ENCODE measurements at places on chromosomes 12 and 14. TPM values are rescaled to one million over a fixed set of nuclear protein-coding genes. Genes with fewer than 3 reads are reported as not detected.

GRCh38 chr12:66387117-66387516, 84.8 kb downstream of the HELB start:
- DNase-seq = no peak

DNA sequence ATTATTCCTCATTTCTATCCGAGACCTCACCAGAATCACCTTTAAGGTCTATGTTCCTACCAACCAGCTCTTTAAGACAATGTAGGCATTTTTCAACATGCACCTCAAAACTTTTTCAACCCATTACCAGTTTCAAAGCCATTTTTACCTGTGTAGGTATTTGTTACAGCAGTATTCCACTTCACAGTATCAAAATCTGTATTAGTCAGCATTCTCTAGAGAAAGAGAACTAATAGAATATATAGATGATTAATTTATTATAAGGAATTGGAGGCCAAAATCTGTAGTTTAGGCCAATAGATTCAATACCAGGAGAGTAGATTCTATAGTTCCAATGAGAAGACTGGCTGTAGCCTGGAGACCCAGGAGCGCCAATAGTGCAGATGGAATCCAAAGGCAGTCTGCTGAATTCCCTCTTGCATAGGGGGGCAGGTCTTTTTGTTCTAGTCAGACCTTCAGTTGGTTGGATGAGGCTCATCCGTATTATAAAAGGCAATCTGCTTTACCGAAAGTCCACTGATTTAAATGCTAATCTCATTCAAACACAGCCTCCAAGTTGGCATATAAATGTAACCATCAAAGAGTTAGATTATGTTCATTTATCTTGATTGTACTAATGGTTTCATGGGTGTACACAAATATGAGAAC, 151.6 kb upstream of the SYT1 start:
- DNase-seq = no peak

GRCh38 chr12:29546000-29546399, 48.5 kb upstream of the OVCH1 start:
- DNase-seq = no peak

DNA sequence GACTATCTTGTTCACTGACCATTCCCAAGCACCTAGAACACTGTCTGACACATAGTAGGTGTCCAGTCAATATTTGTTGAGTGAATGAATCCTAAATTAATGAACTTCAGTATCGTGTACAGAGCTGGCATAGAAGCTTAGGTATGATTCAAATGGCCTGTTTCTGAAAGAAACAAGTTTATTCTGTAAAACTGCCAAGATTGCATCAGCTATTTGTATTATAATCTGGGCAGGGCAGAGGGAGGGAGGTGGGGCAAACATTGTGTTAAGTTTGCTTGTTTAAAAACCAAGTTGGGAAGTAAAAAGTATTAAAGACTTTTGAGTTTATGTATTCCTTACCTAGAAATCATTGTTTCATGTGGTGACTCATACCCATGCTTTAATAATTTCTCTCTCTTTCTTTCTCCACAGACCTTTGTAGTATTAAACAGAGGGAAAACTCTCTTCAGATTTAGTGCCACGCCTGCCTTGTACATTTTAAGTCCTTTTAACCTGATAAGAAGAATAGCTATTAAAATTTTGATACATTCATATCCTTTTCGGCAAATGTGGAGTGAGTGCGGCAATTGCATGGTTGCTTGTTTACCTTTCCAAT, 92.8 kb downstream of the SCN8A start:
- no peak for DNase-seq

DNA sequence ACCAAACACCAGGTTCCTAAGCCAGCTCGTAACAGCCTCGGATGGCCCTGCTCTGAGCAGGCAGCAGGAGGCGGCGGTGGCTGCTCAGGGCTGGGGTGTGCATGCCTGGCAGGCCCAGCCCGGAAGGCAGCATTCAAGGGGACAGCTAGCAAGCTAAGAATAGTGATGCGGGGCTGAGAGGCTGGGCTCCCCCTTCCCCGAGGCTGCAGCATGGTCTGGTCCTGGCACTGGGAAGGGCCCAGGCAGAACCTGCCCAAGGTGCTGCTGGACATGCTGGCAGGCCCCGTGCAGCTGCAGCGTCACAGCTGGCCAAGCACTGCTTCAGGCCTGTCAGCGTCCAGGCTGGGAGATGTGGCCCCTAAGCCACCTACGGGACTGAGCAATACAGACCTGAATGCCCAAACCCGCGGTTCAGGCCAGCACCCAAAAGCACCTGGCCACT, 26.4 kb upstream of the NUDT14 start:
- DNase-seq = no peak

DNA sequence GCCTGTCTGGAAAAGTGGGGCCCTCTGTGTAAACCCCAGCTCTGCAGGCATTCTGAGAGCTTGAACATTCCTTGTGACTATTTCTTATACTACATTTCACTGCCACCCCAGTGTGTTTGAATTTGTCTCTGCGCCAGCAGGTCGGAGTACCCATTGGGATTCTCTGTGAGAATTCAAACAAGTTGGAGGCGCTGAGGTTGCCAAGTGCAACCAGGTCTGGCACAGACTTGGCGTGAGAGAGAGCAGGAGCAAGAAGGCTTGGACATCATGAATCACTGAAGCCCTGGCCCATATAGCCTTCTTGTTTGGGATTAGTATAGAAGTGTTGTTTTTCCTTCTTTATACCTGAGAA, 33.0 kb upstream of the ATP2A2 start:
- peak; percentile 52 for DNase-seq

DNA sequence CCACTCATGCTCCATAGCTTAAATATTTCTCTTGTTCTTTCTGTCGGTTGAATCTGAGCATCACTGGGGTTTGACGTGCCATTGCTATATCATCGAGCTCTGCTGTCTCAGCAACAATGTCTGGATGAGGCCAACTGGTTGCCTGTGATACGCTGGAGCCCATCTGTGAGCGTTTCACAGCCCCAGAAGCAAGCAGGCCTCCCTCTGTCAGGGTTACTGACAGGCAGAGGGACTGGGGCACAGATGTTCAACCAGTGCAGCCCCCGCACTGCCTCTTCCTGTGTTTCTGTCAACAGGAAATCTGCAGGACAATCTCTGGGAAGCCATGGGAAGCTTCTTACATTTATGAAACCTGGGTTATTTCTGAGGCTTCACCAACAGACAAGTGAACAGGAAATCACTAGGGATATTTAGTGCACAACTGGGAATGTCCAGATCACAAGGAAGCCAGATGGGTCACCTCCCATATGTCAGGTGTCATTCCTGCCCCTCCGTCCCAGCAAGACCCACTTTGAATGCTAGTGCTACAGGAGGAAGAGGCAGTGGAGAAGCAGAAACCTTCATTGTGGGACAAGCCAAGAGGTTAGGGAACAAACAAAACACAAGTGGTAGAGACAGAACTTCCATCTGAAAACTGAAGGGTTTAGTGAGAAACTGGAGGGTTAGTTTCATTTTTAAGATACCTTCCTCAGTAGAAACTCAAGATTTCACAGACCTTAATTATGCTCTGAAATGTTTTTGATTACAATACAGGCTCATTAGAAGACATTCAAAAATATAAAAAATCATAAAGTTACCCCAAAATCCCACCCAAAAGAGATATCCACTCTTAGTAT, 24.1 kb downstream of the DMAC2L start:
- DNase-seq = peak; percentile 48

- no peak for DNase-seq
These were observed 46.1 kb downstream of the FRMD6 start for GRCh38 chr14:51697848-51698247.

DNA sequence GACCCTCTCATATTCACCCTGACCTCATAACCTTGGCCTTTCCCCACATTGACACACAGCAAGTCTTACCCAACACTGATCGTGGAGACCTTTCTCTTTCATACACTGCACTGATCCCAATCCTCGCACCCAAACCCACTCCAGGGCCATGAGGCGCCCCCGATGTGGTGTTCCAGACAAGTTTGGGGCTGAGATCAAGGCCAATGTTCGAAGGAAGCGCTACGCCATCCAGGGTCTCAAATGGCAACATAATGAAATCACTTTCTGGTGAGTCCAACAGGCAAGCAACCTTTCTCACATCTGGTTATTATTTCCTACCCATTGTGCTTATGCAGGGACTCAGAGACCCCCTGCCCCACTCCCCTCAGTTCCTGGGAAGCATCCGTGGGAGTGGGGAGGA, 5.4 kb downstream of the MMP14 start:
- DNase-seq = no peak

- DNase-seq = no peak
These were observed 99.6 kb downstream of the SLC25A47 start for GRCh38 chr14:100422556-100423316.

GRCh38 chr12:49534731-49535278, 4.0 kb upstream of the KCNH3 start:
- no peak for DNase-seq

DNA sequence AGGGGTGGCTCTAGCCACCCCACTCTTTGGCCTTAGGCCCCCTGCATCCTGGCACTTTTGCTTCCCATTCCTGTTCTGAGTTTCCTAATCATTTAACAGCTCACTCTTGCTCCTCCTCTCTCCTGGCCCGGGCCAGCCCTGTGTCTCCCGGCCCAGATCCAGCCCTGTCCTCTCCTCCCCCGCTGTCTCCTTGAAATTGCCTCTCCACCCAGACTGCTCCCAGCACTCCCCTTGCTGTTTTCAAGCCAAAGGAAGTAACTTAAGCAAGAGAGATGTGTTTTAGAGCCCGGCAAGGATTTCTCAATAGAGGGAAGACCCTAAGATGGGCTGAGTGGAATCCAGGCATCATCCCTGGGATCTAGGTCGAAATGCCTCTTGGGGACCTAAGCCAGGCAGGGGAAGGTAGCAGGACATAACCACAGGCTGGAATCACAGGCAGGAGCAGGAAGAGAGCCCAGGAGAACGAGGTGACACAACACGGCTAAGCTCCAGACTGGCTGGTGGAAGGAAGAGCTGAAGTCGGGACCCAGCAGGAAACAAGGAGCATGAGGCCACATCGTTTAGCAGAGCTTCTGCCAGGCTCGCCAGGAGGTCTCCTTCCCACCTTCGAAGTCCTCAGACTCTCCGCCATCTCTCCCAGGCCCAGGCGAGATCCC, 2.0 kb upstream of the LRP1-AS start:
- DNase-seq = no peak

DNA sequence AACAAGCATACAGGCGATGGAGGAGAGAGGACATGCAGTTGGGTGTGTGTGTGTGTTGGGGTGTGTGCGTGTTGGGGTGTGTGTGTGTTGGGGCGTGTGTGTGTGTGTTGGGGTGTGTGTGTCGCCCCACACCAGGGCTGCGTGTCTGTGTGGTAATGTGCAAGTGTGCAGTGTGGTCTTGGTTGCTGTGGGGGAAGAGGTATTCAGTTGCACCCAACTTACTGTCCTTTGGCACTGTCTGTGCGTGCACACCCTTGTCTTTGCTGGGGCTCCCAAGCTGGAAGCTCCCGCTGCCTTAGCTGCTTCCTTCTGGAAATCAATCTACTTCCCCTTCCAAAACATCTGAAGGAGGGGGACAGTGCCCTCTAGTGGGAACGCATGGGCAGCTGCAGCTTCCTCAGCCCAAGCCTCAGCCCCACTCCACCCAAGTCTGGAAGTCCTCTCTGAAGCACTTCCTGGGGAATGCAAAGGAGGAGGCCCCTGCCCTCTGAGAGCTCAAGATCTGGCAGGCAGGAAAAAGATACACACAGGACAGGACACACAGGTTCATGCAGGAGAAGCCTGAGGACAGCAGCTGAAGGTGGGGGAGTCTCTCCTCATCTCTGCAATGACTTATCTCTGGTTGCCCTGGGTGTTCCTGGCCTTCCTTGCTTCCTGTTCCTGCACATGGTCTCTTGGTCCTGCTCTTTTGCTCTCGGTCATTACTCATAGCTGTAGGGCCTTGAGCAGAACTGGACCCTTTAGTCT, 13.1 kb downstream of the ASIC1 start:
- DNase-seq = peak; percentile 68

GRCh38 chr14:31047503-31047902, 21.3 kb upstream of the STRN3 start:
- no peak for DNase-seq

- no peak for DNase-seq
These were observed 246.4 kb upstream of the PWP1 start for GRCh38 chr12:107439026-107439738.

GRCh38 chr12:1663440-1664132, 27.3 kb upstream of the ADIPOR2 start:
- DNase-seq = no peak

- DNase-seq = no peak
These were observed 50.4 kb downstream of the CYP46A1 start for GRCh38 chr14:99734406-99735051.

DNA sequence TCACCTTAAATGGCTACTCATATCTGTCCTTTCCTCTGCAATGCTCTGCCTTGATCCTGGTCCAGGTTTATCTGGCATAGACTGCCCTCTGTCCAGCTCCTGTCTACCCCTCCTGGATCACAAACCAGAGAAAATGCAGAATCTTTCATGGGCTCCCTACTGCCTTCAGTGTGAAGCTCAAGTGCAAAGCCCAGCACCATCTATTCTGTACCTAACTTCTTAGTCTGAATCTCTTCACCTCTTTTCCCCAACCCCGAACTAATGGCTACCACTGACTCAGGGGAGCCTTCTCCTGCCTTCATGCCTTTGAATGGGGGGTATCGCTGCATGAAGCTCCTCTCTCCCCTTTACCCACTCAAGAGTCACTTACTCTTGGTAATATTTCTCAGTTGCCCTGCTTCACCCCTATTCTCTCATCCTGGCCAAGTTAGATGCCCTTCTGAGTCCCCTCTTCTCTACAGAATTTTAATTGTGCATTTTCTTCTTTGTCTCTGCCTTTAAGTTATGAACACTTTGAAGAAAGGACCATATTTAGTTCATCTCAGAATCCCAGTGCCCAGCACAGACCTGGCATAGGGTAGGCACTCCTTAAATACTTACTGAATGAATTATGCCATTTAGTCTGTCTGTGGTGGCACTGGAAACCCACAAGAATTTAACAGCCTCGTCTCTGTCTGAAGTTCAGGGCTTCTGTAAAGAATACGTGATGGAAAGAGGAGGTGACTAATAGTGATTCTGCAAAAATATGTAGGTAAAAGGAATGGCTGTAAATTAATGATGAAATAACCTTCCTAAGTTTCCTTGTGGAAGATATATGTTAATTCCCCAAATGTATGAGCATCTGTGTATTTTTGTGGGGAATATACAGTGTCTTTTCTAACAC, 191.3 kb upstream of the AMIGO2 start:
- DNase-seq = no peak

- peak; percentile 58 for DNase-seq
These were observed 187.0 kb downstream of the GRIP1 start for GRCh38 chr12:66491853-66492252.

DNA sequence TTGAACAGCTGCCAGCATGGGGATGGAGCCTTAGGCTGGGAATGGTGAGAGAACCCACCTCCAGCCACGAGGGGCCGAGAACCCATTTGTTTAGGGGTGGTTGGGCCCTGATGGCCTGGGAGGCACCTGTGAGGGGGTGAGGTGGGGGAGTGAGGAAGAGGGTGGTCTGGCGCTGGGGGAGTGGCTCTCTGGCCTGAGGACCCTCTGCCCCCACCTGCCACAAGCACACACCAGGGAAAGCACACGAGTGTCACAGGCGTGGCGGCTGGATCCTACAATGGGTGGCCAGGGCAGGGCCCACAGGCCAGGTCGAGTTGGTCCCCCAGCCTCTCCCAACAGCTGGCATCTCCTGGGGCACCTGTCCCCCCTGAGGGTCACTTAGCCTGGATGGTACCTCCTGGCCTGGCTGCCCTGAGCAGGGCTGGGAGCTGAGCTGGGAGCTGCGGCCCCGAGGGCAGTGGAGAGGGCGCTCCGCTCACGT, 340.5 kb downstream of the TMEM121 start:
- DNase-seq = no peak

Gene CGRRF1
- polyA plus RNA-seq = 35.9 TPM

Gene PPP1R36
- 0.49 TPM for polyA plus RNA-seq

Gene FLVCR2
- 9.3 TPM for polyA plus RNA-seq

Gene TAS2R20
- 2.1 TPM for polyA plus RNA-seq

Gene MYH6
- 0.16 TPM for polyA plus RNA-seq

Data from spinal cord (tissue), 10 donors.